ENCODE measurements at places on chromosomes 1 and 21.

DNA sequence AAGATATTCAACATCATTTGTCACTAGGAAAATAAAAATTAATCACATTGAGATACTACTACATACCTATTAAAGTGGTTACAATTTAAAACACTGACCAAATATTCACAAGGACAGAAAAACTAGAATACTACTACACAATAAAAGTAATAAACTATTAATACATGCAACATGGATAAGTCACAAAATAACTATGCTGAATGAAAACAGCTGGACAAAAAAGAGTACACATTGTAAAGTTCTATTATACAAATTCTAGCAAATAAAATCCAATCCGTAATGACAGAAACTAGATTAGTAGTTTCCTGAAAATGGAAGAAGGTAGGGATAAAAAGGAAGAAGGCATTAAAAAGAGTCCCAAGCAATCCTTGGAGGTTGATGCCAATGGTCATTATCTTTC lies 348.7 kb upstream of the PTBP2 start:
- no peak for DNase-seq

- DNase-seq: no peak
Observed at GRCh38 chr1:82598337-82598736, 797.6 kb downstream of the ADGRL2 start.

DNA sequence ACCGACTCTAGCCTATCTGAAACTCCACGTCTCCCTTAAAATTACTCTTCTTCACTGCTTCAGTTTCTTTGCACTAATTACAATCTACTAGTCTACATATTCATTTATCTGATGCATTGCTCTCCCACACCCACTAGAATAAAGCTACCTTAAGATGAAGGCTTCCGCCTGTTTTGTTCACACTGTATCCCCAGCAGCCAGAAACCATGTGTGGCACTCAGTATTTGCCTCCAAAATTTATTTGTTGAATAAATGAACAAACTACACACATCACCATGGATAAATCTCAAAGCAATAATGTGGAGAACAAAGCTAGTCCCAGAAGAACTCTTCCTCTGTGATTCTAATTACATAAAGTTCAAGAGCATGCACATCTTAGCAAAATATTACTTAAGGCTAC lies 95.7 kb downstream of the DSCAM start:
- no peak for DNase-seq

GRCh38 chr1:167926486-167926997 lies 9.9 kb upstream of the DCAF6 start:
- DNase-seq: no peak

DNA sequence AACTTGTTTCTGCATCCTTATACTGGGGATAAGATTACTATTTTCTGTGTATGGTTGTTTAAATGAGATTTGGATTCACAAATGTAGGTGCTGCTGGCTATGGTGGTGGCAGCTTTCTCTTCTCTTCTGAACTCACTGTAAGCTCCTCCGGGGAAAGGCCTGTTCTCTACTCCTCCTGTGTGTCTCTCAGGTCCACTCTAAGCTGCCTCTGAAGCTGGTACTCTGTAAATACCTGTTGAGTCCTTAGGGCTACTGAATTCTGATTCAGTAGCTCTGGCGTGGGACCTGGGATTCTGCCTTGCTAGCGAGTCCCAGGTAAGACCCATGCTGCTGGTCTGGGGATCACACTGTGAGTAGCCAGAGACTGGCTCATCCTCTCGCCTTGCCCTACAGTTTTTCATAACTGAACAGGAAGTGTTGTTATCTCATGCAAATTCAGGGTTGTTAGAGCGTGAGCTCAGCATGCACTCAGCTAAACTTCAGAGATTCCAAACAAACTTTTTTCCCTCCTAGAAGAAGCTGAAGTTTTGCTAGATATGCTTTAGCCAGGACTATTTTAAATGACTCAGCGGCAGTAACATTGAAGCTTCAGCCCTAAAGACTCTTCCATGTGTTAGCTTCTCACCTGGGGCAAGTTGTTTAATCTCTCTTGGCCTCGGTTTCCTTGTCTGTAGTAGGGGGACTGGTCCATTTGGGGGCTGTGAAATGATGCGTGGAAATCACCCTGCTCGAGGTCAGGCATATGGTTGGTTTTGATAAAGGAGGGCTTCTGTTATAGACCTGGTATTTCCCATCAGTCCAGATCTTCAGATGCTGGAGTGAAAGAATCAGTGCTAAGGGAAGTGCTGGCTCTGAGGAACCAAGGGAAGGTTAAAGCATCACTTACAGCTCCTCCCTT lies 271.5 kb upstream of the TMEM51 start:
- no peak for DNase-seq
